Ovary (tissue), 10 donors: ENCODE measurements at places on chromosomes 4 and X. TPM values are rescaled to one million over a fixed set of nuclear protein-coding genes. Genes with fewer than 3 reads are reported as not detected.
A peak's percentile ranks its signal among the peaks of the same experiment; 100 is the strongest.

DNA sequence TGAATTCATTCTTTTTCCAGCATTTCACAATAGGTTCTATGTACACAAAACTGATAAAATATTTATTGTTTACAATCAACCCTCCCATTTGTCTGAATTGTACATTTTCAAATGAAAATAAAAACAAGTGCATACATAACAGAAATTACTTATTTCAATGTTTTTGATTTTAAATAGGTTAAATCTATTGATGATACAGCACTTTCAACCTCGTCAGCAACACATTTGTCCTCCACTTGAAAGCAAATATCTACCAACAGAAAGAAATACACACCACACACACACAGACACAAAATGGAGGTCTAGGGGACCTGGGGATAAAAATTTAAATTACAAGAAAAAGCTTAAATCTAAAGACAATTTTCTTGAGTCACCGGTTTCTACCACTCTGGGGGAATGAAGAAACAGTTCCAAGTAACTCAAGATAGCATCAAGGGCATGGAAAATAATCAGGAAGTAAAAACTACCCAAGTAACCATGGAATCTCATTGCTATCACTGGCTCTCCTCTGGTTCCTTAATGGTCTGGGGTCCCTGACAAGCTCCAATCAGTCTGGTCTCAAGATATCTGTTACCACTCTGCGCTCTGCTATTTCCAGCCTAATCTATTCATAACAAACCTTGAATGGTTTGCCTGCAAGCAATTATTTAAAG, 27.6 kb downstream of the ANKRD17 start:
- H3K27ac ChIP-seq, result no peak overlapping the region
- peaks cover 2% of the 10 kb centered on the region for H3K4me1 ChIP-seq
- DNase-seq, result no peak
- H3K4me3 ChIP-seq, result no peak overlapping the region
- no peaks in the 10 kb centered on the region for H3K36me3 ChIP-seq
- H3K27me3 ChIP-seq, result no peaks in the 10 kb centered on the region

Gene ATP6AP1
- 77.8 TPM for polyA plus RNA-seq

DNA sequence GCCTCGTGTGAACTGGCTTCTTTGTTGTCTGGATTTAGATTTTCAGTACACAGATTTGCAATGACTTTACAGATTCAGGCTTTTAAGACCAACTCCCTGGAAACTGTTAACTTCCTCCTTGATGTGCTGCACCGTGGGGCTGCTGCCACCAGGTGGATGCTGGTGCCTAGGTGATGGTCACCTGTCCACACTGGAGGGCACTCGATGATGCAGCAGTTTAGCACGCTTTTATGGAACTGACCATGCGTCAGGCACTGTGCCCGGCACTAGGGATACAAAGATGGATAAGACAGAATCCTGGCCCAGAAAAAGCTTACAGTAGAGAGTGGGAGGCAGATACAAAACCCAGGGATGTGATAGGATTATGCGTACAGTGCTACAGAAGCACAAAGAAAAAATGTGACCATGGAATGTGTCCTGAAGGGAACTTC, 180.7 kb downstream of the CEP135 start:
- H3K27me3 ChIP-seq, result no peaks in the 10 kb centered on the region
- H3K4me3 ChIP-seq, result no peak overlapping the region
- DNase-seq, result no peak
- peaks cover 3% of the 10 kb centered on the region for H3K4me1 ChIP-seq
- no peaks in the 10 kb centered on the region for H3K36me3 ChIP-seq

- DNase-seq, result no peak
- no peak overlapping the region for H3K27ac ChIP-seq
- H3K4me3 ChIP-seq, result no peak overlapping the region
- H3K27me3 ChIP-seq, result no peaks in the 10 kb centered on the region
- H3K36me3 ChIP-seq, result no peaks in the 10 kb centered on the region
These were observed 11.7 kb upstream of the PRPS2 start for GRCh38 chrX:12779534-12779933.

Gene ADH1A
- 0.15 TPM for polyA plus RNA-seq

- no peak overlapping the region for H3K4me3 ChIP-seq
- no peaks in the 10 kb centered on the region for H3K4me1 ChIP-seq
- H3K27ac ChIP-seq, result no peak overlapping the region
- no peak for DNase-seq
- H3K27me3 ChIP-seq, result no peaks in the 10 kb centered on the region
These were observed 10.5 kb upstream of the GJB1 start for GRCh38 chrX:71212536-71212935.

Gene MAGEB5
- not detected for polyA plus RNA-seq

Gene PCSK1N
- polyA plus RNA-seq, result not detected

Gene TEX11
- not detected for polyA plus RNA-seq

- H3K4me1 ChIP-seq, result no peaks in the 10 kb centered on the region
- no peak overlapping the region for H3K27ac ChIP-seq
- no peaks in the 10 kb centered on the region for H3K27me3 ChIP-seq
- no peak for DNase-seq
- peak overlapping the region; percentile 45 for H3K4me3 ChIP-seq
These were observed 898 bp downstream of the CMC4 start for GRCh38 chrX:155070038-155070437.

GRCh38 chrX:103877571-103877970, 45.5 kb upstream of the RAB9B start:
- no peaks in the 10 kb centered on the region for H3K36me3 ChIP-seq
- no peak overlapping the region for H3K4me3 ChIP-seq
- H3K4me1 ChIP-seq, result peaks cover 1% of the 10 kb centered on the region

GRCh38 chr4:47839259-47839658, 1.4 kb upstream of the CORIN start:
- H3K27ac ChIP-seq, result no peak overlapping the region
- no peak overlapping the region for H3K4me3 ChIP-seq
- H3K4me1 ChIP-seq, result peaks cover 4% of the 10 kb centered on the region

GRCh38 chr4:32985256-32985655, 2265.1 kb downstream of the PCDH7 start:
- no peaks in the 10 kb centered on the region for H3K4me1 ChIP-seq
- H3K27ac ChIP-seq, result no peak overlapping the region
- H3K27me3 ChIP-seq, result no peaks in the 10 kb centered on the region
- H3K4me3 ChIP-seq, result no peak overlapping the region
- DNase-seq, result no peak

GRCh38 chrX:72634331-72634730, 61.7 kb upstream of the HDAC8 start:
- DNase-seq, result no peak
- no peaks in the 10 kb centered on the region for H3K4me1 ChIP-seq
- no peaks in the 10 kb centered on the region for H3K27me3 ChIP-seq
- H3K4me3 ChIP-seq, result no peak overlapping the region
- no peaks in the 10 kb centered on the region for H3K36me3 ChIP-seq

- no peaks in the 10 kb centered on the region for H3K4me1 ChIP-seq
- no peaks in the 10 kb centered on the region for H3K36me3 ChIP-seq
- no peaks in the 10 kb centered on the region for H3K27me3 ChIP-seq
These were observed 317.2 kb downstream of the DHX15 start for GRCh38 chr4:24266951-24267722.

DNA sequence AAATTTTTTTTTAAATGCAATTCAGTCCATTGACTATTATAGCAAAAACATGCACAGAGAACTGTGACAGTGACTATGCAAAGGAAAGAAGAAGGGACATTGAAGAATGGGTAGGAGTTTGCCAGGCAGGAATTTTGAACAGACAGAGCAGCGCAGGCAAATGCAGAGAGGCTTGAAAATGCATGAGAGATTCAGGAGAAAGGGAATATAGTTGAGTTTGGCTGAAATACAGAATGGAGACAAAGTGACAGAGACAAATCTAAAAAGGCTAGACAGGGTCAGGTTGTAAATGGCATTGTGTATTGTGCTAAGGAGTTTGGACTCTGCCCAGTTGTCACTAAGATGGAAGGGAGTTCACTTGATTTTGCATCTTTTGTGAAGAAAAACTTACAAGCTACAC, 42.4 kb upstream of the IL21 start:
- DNase-seq, result no peak
- no peak overlapping the region for H3K27ac ChIP-seq
- no peaks in the 10 kb centered on the region for H3K4me1 ChIP-seq
- no peak overlapping the region for H3K4me3 ChIP-seq
- H3K27me3 ChIP-seq, result no peaks in the 10 kb centered on the region

Gene MSN
- 342 TPM for polyA plus RNA-seq

DNA sequence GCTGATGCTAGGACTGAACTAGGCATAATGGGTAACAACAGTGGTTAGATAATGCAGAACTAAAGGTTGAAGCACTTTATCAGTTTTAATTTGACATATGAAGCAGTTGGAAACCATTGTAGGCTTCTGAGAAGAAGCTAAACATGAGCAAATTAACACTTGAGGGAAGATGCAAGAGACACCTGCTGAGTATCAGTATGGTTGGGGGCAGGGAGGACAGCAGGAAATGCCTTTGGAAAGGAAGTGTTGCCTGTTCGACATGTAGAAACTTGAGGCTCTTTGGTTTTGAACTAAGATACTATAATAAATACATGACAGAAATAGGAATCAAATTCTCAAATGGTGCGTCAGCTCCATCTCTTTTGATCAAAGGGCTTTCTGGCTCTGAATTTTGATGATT, 115.6 kb downstream of the FHIP1A start:
- no peak overlapping the region for H3K4me3 ChIP-seq
- H3K27me3 ChIP-seq, result no peaks in the 10 kb centered on the region
- no peaks in the 10 kb centered on the region for H3K36me3 ChIP-seq
- no peaks in the 10 kb centered on the region for H3K4me1 ChIP-seq
- no peak for DNase-seq

DNA sequence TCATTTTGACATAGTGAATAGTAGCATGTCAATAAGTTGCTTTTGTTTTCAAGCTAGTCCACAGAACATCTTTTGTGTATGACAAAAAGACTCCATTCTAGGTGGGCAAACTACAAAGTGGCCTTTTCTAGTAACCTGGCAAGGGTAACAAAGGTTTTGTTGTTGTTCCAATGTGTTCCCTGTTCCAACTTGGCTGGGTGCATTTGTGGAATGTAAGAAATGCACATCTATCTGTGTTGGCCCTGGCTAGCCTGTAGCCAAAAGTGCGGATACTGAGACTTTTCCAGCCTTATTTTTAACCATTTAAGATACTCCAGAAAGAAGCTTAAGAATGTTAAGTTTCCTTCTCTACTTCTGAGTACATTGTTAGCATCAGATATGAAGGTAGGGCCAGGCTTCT, 118.7 kb upstream of the CHRDL1 start:
- H3K4me3 ChIP-seq, result no peak overlapping the region
- no peaks in the 10 kb centered on the region for H3K36me3 ChIP-seq
- no peaks in the 10 kb centered on the region for H3K27me3 ChIP-seq
- no peak overlapping the region for H3K27ac ChIP-seq
- DNase-seq, result no peak

Gene OCIAD2
- 20.0 TPM for polyA plus RNA-seq

- H3K27me3 ChIP-seq, result no peaks in the 10 kb centered on the region
- no peak for DNase-seq
- no peaks in the 10 kb centered on the region for H3K4me1 ChIP-seq
These were observed 3.8 kb downstream of the HPGDS start for GRCh38 chr4:94338681-94339351.

Gene TRMT44
- polyA plus RNA-seq, result 30.3 TPM

DNA sequence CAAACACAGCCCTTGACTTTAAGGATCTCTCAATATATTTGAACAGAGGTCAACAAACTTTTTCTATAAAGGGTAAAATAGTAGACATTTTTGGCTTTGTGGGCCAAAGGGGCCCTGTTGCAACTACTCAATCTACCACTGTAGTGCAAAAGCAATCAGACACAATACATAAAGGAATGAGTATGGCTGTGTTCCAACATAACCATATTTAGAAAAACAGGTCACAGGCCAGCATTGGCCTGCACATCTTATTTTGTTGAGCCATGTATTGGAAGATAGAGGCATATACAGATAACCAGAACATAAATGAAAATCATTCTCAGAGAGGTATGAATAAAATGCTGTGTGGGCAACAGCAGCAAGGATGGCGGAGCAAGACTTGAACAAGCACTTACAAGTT, 49.8 kb downstream of the MID1 start:
- H3K36me3 ChIP-seq, result no peaks in the 10 kb centered on the region
- H3K4me1 ChIP-seq, result peaks cover 2% of the 10 kb centered on the region
- no peaks in the 10 kb centered on the region for H3K27me3 ChIP-seq
- H3K27ac ChIP-seq, result no peak overlapping the region
- no peak for DNase-seq
- no peak overlapping the region for H3K4me3 ChIP-seq

GRCh38 chr4:107996949-107997788, 7.5 kb downstream of the HADH start:
- no peak overlapping the region for H3K4me3 ChIP-seq
- no peak overlapping the region for H3K27ac ChIP-seq
- peaks cover 9% of the 10 kb centered on the region for H3K4me1 ChIP-seq
- H3K27me3 ChIP-seq, result no peaks in the 10 kb centered on the region
- DNase-seq, result no peak
- no peaks in the 10 kb centered on the region for H3K36me3 ChIP-seq

DNA sequence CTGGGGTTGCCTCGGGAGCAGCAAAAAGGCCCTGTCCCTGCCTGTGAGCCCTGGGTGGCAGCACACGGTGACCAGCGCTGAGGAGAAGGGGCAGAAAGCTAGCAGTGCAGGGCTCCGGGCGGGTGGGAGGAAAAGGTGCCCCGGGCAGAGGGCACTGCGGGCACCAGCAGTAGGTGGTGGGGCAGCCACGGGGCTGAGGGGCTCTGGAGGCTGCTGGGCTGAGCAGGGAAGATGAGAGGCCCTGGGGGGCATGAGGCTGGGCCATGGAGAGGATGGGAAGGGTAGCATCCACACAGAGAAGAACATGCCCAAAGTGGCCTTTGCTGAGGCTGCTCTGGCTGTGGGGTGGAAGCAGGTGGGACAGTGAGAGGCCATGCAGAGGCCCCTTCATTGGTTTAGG, 67.5 kb upstream of the NKX1-1 start:
- H3K4me3 ChIP-seq, result no peak overlapping the region
- DNase-seq, result no peak
- no peaks in the 10 kb centered on the region for H3K4me1 ChIP-seq
- no peaks in the 10 kb centered on the region for H3K27me3 ChIP-seq
- H3K27ac ChIP-seq, result no peak overlapping the region
- no peaks in the 10 kb centered on the region for H3K36me3 ChIP-seq

Gene PAGE4
- 3.0 TPM for polyA plus RNA-seq

Gene PRRG3
- 3.6 TPM for polyA plus RNA-seq

DNA sequence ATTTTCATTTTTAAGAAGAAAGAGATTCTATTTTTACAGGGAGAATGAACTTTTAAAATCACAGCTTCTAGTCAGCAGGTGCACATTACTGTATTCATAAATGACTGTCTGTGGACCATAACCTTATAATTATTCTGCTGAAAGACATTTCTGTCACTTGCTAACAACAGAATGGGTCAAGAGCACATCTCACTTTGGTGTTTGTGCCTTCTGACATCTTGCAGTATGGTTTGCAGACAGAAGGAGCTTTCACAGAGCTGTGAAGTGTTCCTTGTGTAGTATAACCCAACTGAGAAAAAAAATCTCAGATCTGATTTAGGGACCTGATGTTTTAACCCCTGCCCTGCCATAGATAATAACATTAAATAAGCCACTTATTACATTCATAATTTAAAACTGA, 131.4 kb upstream of the CTSO start:
- no peaks in the 10 kb centered on the region for H3K27me3 ChIP-seq
- H3K4me1 ChIP-seq, result no peaks in the 10 kb centered on the region
- no peak overlapping the region for H3K27ac ChIP-seq
- H3K4me3 ChIP-seq, result no peak overlapping the region
- DNase-seq, result no peak

GRCh38 chrX:49059681-49060085, 884 bp downstream of the CCDC120 start:
- no peak for DNase-seq
- no peaks in the 10 kb centered on the region for H3K4me1 ChIP-seq
- H3K27ac ChIP-seq, result no peak overlapping the region
- no peaks in the 10 kb centered on the region for H3K27me3 ChIP-seq
- H3K4me3 ChIP-seq, result no peak overlapping the region

Gene C1QTNF7
- polyA plus RNA-seq, result 23.6 TPM
